ENCODE measurements at places on chromosomes 2 and 18. TPM values are rescaled to one million over a fixed set of nuclear protein-coding genes. Genes with fewer than 3 reads are reported as not detected.

DNA sequence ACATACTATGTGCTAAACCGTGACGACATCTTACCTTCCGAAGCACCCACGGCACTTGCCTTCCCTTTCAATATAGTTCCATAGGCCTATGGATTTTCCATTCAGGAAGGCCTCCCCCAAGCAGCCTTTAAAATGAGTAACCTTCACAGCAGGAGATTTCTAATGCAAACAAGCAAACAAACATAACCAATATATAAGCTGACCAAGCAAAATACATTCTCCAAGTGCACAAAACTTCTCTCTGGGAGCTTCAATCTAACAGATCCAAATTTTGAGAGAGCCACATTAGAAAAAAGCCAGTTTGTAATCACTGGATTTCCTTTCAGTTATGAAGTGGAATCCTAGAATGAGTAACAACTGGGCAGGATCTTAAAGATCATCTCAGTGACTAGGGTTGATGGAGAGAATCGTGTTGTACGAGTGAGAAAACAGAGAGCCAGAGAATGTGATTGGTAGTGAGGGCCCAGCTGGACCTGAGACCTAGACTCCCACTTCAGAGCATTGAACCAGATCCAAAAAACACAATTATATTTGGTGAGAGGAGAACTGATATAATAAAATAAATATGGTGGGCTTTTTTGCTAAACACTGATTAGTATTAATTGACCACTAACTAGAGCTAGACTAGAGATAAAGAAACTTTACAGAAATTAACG lies 145.6 kb downstream of the LAMA1 start:
- no peak for DNase-seq

GRCh38 chr2:85247610-85248009 lies 80.2 kb downstream of the TGOLN2 start:
- no peak for DNase-seq

DNA sequence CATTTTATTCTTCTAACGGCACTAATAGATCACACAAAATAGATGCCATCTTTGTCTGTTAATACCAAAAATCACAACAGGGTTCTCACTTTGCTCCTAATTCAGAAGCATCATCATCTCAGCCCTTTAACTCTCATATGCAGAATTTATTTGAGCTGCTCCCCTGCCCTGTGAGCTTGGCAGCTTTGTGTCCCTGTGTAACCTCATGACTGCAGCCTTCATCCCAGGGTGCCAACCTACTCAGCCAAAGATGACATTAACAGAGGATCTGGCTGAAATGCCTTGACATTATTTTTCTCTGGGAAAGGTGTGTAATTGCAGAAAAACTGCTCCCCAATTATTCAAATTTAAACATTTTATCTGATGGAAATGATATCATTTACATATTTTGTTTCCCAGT lies 319.4 kb downstream of the NRXN1 start:
- DNase-seq: no peak

- DNase-seq: no peak
These were observed 2.4 kb downstream of the CYP26B1 start for GRCh38 chr2:72145289-72145657.

GRCh38 chr2:25078170-25079049 lies 36.5 kb downstream of the EFR3B start:
- no peak for DNase-seq

DNA sequence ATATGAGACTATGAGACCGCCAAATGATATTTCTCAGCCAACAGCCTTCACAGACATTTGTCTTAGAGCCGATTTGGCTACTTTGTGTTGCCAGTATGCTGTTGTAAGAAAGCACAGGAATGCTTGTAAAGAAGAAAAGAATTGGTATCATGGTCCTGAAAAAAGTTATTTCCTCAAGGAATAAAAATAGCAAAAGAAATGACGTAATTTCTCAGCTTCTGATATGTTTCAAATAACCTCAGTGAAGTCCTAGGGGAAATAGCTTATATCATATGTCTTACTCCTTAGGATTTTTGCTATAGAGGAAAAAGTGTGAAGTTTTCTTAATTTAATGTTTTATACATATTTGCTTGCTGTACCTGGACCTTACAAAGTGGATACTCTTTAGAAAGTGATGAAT lies 23.0 kb downstream of the SCN1A start:
- no peak for DNase-seq

- no peak for DNase-seq
These were observed 66.0 kb downstream of the STPG4 start for GRCh38 chr2:47089083-47089464.

GRCh38 chr2:145012806-145013205 lies 492.9 kb upstream of the ZEB2 start:
- no peak for DNase-seq

The ZNF385B gene
- not detected for total RNA-seq

The MC4R gene
- total RNA-seq: not detected
